ENCODE measurements at places on chromosomes 3 and 15.

DNA sequence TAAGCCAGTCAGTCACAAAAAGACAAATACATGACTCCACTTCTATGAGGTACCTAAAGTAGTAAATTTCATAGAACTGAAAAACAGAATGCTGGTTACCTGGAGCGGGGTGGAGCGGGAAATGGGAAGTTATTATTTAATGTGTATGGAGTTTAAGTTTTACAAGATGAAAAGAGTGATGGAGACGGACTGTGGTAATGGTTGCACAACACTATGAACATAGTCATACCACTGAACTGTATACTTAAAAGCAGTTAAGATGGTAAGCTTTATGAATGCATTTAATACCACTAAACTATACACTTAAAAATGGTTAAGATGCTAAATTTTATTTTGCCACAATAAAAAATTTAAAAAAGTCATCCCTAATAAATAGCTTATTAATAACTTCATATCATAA, 23.2 kb downstream of the SFMBT1 start:
- DNase-seq, result no peak

DNA sequence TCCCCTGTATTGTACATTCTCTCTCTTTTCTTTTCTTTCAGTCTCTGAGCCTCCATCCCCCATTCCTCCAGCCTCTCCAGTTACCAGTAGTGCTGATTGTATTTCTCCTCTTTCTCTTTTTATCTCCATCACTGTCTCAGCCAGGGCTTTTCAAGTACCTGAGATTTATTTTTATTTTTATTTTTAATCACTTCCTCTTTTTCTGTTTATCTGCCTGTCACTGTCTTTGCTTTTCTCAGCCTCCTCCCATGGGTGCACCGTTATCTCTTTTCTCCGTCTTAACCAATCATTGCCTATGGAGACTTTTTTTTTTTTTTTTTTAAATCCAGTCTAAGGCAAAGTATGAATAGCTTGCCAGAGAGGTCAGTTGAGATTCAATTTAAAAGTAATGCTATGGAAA, 359.3 kb downstream of the GAP43 start:
- DNase-seq, result no peak

GRCh38 chr15:71612397-71612722, 198.0 kb upstream of the NR2E3 start:
- no peak for DNase-seq

DNA sequence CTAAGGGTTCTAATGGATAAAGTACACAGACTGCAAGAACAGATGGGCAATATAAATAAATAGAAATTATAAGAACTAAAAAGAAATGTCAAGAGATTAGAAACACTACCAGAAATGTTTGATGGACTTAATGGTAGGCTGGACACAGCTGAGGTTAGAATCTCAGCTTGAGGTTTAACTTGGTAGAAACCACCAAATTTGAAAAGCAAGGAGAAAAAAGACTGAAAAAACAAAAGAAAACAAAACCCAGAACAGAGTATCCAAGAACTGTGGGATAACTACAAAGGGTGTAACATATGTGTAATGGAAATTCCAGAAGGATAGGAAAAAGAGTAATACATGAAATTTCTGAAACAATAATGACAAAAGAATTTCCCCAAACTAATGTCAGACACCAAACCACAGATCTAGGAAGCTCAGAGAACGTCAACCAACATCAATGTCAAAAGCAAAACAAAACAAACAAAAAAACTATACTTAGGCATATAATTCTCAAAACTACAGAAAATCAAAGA, 35.0 kb downstream of the RFX7 start:
- DNase-seq, result no peak

GRCh38 chr15:78100886-78101285, 8.5 kb downstream of the SH2D7 start:
- no peak for DNase-seq
